ENCODE measurements at places on chromosomes 5 and 9.

DNA sequence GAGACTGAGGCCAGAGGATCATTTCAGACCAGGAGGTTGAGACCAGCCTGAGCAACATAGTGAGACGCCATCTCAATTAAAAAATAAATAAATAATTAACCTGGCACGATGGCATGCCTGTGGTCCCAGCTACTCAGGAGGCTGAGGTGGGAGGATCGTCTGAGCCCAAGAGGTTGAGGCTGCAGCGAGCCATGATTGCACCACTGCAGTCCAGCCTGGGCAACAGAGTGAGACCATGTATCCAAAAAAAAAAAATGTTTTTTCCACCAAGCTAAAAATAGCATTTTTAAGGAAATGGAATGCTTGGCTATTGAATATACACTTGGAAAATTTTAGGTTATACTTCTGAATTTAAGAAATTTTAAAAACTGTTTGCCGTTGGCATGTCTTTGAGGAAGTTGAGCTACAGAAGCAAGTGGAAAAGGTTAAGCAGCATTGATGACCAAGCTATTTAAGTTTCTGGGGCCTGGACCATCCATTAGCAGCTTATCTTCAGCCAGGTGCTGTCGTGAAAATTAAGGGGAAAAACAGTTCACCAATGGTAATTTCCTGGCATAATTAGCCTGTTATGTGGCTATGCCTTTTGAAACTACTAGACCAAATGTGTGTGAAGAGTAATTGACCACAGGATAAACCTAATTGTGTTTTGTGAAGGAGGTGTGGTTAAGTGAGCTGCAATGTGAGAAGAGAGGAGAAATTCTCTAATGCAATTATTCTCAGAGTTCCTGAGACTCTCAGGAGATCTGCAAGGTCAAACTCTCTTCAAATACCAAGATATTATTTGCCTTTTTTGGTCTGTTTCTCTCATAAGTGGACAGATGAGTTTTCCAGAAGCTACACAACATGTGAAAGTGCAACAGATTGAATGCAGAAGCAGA lies 21.0 kb downstream of the F2R start:
- DNase-seq: no peak

DNA sequence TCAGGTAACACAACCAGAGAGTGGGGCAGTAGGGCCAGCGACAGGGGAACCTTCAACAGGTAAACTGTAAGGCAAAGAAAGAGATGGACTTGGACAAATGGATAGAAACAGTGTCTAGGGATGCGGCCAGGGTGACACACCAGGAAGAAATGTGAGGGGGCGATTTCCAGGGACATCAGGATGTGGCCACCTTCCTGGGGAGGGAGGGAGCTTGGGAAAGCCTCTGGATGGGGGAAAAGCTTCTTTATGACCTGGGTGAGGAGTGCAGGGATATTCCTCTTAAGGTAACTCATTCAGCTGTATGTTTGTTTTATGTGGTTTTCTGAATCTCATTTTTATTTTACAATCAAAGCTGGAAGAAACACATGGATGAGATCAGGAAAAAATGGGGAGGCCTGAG lies 11.9 kb upstream of the NXNL2 start:
- DNase-seq: peak; percentile 39

DNA sequence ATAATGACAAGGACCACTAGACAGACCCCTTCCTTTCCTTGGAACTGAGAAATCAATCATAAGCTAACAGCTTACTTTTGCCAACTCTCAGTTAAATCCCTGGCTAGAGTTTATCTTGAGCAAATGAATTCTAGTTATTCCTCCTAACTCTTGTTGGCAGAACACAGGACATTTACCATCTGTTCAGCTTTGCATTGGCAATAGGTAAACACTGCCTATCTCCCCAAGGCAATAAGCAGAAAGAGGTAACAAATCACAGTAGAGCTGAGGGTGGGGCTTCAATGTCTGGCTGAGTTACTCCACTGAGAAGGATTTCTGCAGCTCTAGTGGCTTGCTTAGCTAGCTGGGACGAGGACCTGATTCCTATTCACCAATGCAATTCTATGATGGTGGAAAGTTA lies 503.3 kb upstream of the GRIA1 start:
- DNase-seq: no peak

GRCh38 chr5:73215531-73215890 lies 42.5 kb downstream of the TMEM174 start:
- no peak for DNase-seq

GRCh38 chr5:128925973-128926372 lies 39.3 kb upstream of the SLC27A6 start:
- no peak for DNase-seq

GRCh38 chr9:18045326-18045725 lies 428.6 kb upstream of the ADAMTSL1 start:
- DNase-seq: no peak

- DNase-seq: no peak
Observed at GRCh38 chr9:27212621-27213020, 84.3 kb downstream of the EQTN start.

GRCh38 chr9:37746448-37747270 lies 6.9 kb upstream of the TRMT10B start:
- DNase-seq: peak; percentile 91

DNA sequence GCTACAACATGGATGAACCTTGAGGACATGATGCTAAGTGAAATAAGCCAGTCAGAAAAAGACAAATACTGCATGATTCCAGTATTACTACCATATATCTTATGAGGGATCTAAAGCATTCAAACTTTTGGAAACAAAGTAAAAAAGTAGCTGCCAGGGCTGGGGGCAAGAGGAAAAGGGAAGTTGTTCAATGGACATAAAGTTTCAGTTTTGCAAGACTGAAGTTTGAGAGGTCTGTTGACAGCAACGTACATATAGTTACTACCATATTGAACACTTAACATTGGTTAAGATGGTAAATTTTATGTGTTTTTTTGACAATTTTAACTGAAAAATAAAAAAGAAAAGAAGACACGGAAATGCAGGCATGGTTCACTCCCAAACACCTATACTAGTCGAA lies 77.6 kb downstream of the MAPKAP1 start:
- no peak for DNase-seq

DNA sequence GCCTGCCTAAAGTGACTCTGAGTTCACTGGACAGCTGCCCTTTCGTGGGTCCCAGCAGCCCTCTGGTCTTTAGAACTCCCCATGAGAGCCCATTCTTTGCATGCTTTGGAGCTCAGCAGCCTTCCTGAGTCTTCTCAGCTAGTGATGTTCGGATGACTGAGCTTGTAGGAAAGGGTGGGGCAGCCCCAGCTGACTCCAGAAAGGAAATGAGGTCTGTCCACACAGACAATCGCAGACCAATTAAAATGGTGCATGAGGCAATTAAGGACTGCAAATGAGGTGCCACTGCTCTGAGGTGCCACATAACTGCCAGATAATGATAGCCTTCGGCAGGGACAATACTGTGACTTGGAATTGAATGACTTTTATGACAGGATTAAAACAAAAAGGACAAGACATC lies 25.4 kb upstream of the TOMM5 start:
- peak; percentile 38 for DNase-seq
